ENCODE measurements at places on chromosomes 3 and 15.

DNA sequence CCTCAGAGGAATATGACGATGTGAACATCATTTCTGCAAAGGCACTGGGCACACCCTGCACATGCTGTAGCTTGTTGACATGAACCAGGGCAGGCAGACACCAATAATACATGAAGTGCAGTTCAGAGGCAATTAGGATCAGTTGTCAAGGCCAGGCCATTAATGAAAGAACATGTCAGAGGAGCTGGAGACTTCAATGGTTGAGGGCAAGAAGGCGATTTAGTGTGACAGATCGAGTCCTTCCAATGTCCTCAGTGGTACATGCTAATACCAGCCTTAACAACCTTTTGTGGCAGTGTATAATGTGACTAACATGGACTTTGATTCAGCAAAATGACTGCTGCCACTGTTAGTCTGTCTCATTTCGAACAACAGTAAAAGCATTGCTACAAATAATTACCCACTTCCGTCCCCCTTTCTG is 205.2 kb upstream of the NANOGP8 start:
- DNase-seq: no peak

DNA sequence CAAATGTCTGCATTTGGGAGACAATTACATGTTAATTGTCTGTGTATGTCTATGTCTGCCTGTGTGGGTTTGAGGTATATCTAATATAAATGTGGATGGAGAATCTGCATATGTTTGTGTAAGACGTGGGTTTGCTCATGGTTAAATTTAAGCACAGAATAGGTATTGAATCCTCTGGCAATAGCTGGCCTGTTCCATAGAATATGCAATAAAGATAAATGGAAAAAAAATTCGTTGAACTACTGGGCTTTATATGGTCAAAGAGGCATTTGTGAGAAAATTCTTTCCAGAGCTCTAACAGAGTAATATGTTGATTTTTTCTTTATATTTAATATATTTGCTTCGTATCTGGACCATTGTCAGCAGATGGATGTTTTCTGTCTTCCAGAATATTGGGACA is 1.4 kb downstream of the VPS8 start:
- no peak for DNase-seq

GRCh38 chr3:37511463-37511920 is 337.1 kb upstream of the LRRFIP2 start:
- no peak for DNase-seq

- DNase-seq: no peak
Observed at GRCh38 chr3:63386568-63386967, 108.5 kb downstream of the SYNPR start.

DNA sequence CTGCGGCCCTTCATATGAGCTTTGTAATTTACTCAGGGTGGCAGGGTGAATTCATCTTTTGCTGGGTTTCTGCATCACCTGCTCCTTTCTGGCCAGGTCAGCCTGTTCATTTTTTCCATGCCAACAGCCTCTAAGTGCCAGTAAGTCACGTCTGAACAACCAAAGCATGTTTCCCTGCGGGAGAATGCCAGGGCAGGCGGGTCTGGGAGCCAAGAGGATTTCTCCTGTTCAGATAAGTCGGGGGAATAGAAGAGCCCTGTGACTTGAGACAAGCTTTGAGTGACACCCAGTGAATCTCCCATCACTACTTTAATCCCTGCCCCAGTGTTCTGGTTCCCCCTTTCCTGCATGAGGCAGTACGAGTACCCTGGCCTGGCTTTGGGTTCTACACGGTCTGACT is 153.1 kb downstream of the PGPEP1L start:
- DNase-seq: no peak

- no peak for DNase-seq
Observed at GRCh38 chr15:33730815-33731214, 237.5 kb upstream of the CHRM5 start.

- DNase-seq: no peak
Observed at GRCh38 chr3:179486806-179487205, 35.5 kb upstream of the GNB4 start.

DNA sequence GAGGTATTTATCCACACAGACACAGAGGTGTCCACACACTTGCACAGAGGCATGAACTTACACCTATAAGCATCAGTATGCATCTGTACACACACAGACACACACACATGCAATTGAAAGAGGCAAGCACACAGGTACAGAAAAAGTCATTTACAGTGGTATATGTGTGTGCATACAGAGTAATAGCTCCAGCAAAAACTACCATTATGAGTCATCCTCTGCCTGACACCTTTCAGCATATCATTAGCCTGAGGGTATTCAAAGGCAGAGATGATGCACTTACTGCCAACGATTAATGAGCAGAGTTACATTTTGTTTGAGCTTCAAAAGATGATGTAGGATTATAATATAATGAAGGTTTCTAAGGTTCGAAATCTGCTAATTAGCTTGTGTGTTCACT is 100.3 kb upstream of the TPRG1 start:
- no peak for DNase-seq

- no peak for DNase-seq
Observed at GRCh38 chr3:75332794-75333193, 331.3 kb upstream of the FRG2C start.

DNA sequence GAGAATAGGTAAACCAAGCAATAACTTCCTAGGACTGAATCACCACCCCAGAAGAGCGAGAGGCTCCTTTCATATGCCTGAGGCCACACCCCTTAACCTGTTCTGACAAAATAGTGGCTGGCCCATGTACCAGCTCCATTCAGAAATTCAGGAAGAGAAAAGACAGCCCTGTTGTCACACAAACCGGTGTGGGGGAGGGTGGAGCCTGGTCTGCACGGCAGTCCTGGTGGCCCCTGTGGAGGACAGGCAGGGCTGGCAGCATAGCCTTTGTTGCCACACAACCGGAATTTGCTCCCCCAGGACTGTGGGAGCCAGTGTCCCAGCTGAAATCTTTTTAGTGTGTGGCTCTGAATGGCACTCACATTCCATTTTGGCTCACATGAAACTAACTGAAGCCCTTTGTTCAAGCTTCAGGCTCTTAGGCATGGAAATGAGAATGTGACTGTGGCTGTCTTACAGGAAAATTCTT is 23.8 kb downstream of the RLBP1 start:
- DNase-seq: no peak

DNA sequence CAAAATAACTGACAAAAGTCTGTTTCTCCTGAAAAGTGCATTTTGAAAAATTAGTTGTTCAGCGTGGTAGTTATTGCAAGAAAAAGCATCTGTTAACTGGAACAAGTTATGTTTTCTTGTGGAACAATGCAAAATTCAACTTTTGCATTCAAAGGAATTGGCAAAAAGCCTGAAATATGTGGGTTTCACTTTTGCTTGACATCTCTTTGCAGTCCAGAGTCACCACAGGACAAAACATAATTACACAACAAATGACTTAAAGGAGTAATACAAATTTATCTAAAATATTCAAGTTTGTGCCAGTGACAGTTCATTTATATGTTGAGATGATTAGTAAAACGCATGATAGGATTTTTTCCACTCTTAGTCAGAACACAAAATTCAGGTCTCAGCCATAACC is 96.3 kb upstream of the P2RY1 start:
- no peak for DNase-seq

GRCh38 chr3:194869482-194870169 is 183.9 kb downstream of the FAM43A start:
- DNase-seq: no peak

DNA sequence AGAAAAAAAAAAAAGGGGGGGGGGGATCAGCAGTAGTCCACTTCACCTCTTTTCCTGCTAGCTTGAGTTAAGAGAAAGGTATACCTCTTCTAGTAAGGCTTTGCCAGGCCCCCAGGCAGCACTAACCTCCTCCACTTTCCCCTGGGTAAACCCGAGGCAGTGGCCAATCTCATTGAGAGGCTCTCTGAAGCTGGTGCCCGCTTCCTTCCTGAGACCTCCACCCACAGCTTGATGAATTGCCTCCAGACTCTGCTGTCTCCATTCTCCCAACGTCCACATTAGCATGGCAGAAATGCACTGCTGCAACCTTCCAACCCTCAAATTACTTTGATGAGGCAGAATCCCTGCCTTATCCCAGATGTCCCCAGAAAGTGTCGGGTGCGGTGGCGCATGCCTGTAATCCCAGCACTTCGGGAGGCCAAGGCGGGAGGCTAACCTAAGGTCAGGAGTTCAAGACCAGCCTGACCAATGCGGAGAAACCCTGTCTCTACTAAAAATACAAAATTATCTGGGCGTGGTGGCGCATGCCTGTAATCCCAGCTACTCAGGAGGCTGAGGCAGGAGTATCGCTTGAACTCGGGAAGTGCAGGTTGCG is 15.3 kb downstream of the RLBP1 start:
- DNase-seq: no peak

- DNase-seq: no peak
Observed at GRCh38 chr3:59430341-59430740, 380.5 kb upstream of the CFAP20DC start.

- DNase-seq: no peak
Observed at GRCh38 chr3:111610612-111611054, 15.5 kb upstream of the ZBED2 start.

DNA sequence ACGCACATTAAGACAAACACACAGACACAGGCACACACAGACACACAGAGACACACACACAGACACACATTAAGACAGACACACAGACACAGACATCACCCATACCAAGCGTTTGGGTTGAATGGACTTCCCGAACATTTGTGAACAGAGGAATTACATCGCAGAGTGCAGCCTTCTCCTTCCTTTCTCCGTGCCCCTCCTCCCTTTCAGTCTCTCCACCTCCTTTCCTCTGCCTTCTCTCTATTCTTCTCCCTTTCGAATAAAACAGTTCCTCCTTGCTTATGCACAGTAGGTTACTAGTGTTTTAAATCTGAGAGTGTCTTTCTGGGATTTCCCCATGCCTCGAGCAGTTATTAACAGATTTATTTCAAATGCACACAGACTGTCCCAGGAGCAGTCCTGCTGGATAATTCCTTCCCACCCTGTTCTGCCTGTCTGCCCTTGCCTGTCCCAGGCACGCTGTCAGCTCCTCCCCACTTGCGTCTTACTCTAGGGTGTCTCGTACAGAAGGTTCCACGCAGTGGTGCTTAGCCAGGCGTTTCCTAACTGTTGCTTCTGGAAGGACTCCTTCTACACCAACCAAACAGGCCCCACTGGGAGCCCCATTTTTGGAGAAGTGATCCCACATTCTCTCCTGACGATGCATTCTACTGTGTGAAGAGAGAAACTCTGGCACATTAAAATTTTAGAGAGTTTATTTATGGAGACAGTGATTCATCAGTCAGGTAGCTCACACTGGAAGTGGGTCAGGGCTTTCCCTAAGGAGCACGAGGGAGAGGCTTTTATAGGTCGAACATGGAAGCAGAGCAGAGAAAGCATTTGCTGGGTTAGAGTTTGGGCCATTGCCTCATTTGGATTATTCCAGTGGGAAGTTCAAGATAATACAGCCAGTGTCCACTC is 163.8 kb downstream of the SV2B start:
- no peak for DNase-seq
